ENCODE measurements at places on chromosomes 2 and 18.

DNA sequence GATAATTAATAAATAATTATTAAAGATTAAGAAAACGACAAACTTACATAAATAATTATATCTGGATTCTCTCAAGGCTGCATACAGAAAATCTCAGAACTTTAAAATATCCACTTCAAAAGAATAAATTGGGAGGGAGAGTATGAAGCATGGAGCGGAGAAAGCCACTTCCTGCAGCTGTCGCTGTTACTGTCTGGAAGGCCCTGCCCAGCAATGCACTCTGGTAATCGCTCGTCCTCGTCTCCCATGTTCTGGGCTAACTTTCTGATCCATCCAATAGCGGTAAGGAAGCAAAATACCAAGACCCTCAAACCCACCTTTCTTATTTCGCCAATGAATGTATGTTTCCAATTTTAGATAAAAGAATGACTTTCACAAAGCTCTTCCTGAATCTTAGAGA lies 26.7 kb downstream of the CYRIA start:
- no peak for DNase-seq

DNA sequence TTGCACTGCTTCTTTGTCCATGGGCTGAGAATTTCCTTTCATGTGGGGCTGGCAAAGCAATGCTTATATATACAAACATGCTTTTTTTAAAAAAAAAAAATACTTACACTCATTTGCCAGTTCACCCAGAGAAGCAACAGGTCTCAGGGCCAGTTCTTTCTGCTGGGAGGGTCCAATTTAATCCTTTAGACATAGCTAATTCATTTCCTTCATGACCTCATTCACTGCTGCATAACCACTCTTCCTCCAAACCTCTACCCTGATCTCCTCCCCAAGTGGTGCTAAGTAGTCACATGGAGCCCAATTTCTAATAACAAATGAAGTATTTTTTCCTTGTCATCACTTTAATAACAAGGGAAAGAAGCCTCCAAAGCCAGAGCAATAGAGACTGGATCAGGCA lies 17.1 kb upstream of the TMEM178A start:
- DNase-seq, result no peak

- no peak for DNase-seq
Observed at GRCh38 chr2:105604938-105605337, 139.8 kb upstream of the NCK2 start.

DNA sequence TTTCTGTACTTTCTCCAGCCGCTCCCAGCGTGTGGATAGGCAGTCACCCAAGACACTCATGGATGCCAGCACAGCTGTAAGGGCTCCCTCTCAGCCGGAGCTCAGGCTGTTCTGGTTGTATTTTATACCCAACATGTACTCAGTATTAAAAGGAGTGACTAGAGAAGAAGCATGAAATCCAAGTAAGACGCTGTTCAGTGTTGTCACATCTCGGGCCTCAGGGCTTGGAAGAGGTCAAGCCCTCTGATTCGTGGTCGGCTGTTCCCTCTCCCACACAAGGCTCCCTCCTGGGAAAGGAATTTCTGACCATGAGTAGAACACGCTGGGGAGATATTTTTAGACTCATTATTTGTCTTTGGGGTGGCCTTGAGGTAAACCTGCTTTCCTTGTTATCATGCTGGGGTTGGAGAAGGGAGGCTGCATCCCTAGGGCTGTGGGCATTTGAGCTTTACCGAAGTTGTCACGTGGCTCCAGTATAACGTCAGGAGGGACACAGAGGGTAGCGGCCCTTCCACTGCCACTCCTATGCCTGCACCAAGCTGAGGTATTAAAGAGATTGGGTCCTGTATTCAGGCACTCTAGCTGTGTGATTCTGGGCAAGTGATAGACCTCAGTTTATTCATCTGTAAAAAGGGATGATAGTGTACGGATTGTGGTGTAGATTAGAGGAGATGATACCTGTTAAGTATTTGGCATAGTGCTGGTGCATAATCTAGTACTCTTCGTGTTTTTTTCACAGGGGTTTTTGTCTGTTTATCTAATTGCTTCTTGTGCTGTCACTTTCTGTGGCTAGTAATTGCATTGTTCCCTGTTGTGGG lies 34.1 kb downstream of the HK2 start:
- DNase-seq, result no peak

DNA sequence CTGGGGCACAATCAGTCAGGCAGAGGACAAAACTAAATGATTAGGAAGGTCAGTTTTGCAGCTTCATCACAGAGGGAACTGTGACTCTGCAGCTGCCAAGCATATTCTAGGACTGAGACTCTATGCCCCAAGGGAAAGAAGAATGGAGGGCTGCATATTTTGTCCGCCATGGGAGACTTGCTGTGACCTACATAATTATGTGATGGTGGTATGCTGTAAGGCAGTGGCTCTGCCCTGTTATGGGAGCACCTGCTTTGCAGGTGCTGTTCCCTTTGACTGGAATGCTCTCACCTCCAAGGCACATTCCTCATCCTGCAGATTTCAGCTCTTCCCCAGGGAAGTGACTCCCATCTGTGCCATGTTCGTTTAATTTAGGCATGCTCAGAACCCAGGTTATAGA lies 261.9 kb upstream of the EPHA4 start:
- no peak for DNase-seq

DNA sequence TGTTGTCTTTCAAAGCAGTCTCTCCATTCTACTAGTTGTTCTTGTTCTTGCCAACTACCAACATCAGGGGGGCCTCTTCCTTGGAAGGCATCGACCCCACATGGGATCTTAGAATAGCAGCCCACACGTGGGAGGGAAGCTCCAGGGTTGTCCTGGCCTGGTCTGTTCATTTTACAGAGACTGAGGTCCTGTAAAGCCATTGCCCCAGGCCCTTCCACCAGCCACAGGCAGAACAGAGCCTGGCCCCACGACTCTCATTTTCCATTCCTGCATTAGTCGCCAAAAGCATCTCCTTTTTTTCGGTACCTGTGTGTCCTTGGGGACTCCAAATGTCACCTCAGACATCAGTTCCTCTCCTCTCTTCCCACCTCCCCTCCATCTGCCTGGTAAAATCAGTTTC lies 28.0 kb downstream of the CNGA3 start:
- no peak for DNase-seq

GRCh38 chr2:237219826-237220225 lies 134.1 kb downstream of the COPS8 start:
- no peak for DNase-seq

DNA sequence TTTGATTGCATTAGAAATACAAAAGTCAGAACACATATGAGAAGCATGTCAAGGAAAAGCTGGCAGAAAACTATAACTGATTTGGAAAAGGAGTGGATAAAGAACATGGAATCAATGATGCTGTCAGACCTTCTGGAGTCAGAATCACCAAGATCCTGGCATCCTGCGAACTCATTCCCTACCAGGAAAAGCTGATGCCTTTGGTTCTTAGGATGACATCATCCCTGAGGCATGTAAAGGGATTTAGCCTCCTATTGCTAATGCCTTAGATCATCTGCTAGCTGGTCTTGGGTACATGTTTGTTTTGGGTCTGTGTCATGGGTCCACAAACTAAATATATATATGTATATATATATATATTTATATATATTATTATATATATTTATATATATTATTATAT lies 680.7 kb downstream of the EPHA4 start:
- no peak for DNase-seq

DNA sequence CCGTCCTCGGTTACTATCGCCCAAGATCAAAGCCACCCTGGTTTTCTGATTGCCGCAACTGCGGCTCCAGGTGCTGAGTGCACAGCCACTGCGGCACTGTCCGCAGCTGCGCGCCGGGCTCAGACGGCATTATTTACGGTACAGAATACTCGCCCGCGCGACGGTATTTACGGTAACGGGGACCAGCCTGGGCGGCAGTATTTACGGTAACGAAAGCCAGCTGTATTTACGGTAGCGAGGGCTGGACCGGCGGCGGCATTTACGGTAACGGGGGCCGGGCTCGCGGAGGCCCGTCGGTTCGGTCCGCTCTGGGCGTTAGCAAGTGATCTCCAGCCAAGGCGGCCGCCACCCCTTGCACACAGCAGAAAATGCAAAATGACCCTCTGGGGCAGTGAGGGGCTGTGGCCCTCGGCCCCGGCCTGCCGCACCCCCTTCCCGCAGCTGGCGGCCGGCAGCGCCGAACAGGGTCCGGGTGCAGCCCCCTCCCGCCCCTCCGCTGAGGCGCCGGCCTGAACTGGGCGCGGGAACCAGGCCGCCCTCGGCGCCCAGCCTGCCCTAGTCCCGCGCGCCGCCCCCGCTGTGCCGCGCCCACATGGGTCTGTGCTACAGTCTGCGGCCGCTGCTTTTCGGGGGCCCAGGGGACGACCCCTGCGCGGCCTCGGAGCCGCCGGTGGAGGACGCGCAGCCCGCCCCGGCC lies at the start of gene GNAL:
TSS of gene GNAL (plus strand) at position 293 of the 697 bp plus-strand sequence. CDS start at position 593, 300 bp downstream.
- peak; percentile 53 for DNase-seq

DNA sequence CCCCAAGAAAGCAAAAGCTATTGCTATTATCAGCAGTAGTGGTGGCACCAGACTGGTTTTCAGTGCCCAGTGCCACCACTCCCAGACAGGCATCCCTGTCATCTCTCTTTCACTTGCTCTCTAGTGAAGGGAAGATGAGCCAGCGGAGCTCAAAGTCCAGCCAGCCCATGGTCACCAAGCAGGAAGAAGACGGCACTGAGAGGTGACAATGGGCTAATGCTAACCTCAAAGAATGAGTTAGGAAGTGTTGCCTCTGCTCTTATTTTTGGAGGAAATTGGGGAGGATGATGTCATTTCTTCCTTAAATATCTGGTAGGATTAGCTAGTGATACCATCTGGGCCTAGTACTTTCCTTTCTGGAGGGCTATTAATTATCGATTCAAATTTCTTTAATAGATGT lies 1.7 kb downstream of the SP140 start:
- no peak for DNase-seq

DNA sequence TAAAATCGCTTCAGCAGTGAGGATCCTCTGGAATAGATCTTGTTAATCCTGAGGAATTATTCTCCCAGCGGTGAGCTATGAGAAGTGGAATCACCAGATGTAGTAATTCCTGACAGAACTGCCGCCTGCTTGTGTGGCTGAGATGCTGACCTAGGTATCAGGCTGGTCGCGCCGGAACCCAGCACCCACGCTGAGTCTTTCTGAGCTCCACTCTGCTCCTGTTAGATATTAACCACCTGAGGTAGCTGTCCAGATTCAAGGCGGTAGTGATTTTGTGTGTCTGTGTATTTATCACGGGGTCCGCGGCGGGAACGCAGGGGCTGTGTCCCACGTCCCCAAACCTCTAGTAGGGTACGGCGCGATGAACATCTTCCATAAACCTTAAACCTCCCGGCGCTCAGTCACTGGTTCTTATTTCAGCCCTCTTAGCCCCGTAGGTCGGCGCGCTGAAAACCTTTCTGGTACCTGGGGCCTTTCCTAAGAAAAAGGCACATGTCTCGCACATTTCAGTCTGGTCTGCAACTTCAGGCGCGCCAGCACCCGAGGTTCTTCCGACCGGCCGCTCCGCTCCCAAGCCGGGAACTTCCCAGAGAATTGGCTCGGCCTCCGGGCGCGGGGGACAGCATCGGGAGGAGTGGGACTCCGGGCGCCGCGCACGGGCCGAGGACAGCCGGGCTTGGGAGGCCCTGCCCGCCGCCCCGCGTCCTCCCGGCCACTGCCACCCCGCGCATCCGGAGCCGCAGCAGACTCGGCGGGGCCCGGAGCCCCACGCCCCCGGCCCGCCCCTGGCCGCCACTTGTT lies 542 bp upstream of the CNNM3 start:
- no peak for DNase-seq

- DNase-seq, result no peak
Observed at GRCh38 chr18:7872569-7872968, 305.5 kb downstream of the PTPRM start.

- DNase-seq, result peak; percentile 27
Observed at GRCh38 chr2:96265349-96265839, 403 bp downstream of the TMEM127 start.

GRCh38 chr2:118834440-118834810 lies 13.0 kb downstream of the EN1 start:
- no peak for DNase-seq

DNA sequence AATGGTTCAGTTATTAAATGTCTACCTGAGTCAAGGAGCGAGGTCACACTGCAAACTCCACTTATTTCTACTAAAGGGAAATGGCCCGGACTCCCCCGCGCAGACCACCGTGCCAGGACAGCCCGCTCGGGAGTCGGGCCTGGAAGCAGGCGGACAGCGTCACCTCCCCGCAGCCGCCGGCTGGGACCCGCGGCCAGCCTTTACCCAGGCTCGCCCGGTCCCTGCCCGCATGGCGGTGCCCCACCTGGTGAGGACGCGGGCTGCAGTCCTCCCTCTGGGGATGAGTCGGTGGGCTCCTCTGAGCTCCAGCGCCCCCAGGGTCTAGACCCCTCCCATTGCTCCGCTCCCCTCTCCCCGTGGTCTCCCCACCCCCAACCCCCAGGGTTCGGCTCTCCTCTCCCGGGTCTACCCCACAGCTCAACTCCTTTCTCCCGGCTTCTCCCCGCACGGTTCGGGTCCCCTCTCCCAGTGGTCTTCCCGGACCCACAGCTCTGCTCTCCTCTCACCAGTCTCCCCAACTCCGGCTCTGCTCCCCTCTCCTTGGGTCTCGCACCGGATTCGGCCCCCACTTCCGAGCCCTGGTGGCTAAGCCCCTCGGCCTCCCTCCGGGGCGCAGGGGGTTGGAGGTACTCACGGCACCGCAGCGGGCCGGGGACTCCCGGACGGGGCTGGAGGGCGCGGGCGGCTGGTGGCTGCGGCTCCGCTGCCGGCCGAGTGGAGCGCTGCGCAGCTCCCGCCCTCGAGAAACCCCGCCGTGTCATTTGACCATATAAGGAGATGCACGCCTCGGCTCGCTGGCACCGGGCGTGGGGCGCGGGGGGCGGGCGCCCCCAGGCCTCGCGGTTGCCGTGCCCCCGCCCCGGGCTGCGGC lies at the start of gene FHL2:
TSS of gene FHL2 (minus strand) at position 716 of the 871 bp plus-strand sequence. CDS start 12,535 bp downstream, outside the sequence.
- DNase-seq, result peak; percentile 33

- no peak for DNase-seq
Observed at GRCh38 chr2:184734338-184734737, 136.0 kb downstream of the ZNF804A start.

DNA sequence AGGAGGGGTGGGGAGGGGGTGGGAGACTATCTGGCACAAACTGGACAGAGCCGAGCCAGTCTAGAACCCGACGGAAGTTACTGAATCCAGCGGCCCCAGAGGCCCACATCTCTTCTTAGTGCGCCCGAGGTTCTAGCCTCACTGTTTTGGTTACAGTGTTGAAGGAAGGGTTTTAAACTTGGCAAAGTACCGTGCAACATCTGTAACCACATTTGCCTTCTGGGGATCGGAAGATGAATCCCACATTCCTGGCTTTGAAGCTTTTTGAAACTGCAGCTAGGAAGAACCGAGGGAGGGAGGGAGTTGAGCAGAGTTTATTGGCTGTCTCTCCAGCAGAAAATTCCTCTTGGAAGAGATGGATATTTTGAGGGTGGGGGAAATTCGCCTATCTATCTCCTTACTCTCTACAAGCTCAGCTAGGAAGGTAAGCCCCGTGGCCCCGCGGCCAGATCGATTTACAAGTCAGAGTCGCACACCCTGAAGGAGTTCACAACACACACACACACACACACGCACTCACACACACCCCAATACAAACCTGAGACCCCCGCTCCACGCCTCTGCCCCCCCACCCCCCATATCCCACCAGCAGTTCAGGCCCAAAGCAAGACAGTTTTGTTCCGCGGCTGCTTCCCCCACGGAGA lies 1.0 kb downstream of the ACVR1 start:
- peak; percentile 19 for DNase-seq

GRCh38 chr2:133635131-133635530 lies 66.9 kb upstream of the NCKAP5 start:
- no peak for DNase-seq
